ENCODE measurements at places on chromosomes 3 and 15. TPM values are rescaled to one million over a fixed set of nuclear protein-coding genes. Genes with fewer than 3 reads are reported as not detected.

Gene CHRNA3
- total RNA-seq, result not detected

Gene FEZF2
- total RNA-seq, result not detected

DNA sequence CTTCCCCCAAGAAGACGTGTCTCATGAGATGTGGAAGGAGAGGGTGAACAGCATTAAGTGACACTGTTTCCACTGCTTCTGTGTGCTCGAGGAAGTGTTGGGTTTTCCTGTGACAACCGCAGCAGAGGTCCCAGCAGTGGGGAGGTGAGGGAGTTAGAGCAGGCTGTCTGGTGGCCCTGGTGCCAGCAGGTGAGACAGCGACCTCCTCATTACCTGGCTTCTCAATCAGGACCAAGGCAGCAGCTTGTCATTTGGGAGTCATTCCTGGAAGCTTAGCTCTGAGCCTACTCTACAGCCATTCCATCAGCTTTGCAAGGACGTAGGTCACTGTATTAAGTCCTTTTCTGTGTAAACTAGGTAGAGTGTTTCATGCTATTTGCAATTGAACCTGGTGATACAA, 63.3 kb upstream of the RGMA start:
- H3K27ac ChIP-seq, result no peak overlapping the region
- peaks cover 19% of the 10 kb centered on the region for H3K4me1 ChIP-seq
- H3K36me3 ChIP-seq, result no peaks in the 10 kb centered on the region
- no peak overlapping the region for H3K4me3 ChIP-seq
- peak; percentile 60 for DNase-seq

Gene CIP2A
- 3.4 TPM for total RNA-seq

- H3K4me3 ChIP-seq, result no peak overlapping the region
- no peak for DNase-seq
- H3K36me3 ChIP-seq, result no peaks in the 10 kb centered on the region
- peaks cover 22% of the 10 kb centered on the region for H3K4me1 ChIP-seq
Observed at GRCh38 chr3:155742349-155742965, 2.4 kb downstream of the PLCH1 start.

Gene NSMCE3
- 18.2 TPM for total RNA-seq

DNA sequence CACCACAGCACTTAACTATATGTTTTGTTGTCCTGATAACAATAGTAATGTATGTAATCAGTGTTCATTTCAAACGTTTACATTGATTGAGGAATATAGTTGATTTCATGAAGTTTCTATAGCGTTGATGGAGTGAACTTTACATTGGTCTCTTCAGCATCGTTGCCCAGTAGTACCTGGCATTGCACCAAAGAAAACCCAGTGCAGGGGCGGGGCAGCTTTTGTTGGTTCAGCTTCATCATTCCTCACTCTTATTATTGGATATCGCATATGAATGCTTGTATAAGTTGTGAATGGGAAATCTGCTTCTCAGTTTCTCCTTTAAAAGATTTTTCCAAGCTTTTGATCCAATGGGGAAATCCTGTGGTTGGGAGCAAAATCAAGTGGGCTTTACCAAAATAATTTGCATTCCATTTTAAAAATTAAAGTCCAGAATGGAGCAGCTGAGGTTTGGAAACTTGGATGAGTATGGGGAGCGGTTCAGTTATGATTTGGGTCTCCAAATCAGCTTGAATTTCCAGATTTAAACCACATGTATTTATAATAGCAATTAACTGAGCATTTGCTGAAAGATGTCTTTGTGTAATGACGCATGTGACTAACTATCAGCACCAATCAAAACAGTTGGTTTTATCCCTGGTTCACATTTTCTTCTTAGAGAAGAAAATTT, 213.7 kb downstream of the ALCAM start:
- no peaks in the 10 kb centered on the region for H3K27me3 ChIP-seq
- H3K4me3 ChIP-seq, result no peak overlapping the region
- H3K27ac ChIP-seq, result no peak overlapping the region
- no peaks in the 10 kb centered on the region for H3K4me1 ChIP-seq

Gene THPO
- not detected for total RNA-seq

DNA sequence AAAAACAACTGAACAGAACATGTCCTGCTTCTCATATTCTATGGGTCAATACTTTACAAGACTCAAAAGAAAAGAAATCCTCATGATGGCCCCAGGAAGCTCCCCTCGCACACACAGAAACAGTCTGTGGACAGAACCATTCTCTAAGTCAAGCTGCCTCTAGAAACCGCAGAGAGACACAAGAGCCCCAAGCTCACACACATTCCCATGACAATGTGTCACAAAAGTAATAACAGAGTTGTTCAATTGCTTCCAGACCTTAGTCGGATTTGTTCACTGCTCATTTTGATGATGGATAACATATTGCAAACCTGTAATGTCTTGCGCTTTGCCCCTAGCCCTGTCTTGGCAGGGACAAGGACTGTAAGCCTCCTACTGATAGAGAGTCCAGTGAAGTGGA, 60.9 kb downstream of the UMPS start:
- DNase-seq, result no peak
- no peak overlapping the region for H3K27ac ChIP-seq
- H3K27me3 ChIP-seq, result no peaks in the 10 kb centered on the region
- H3K4me1 ChIP-seq, result no peaks in the 10 kb centered on the region

Gene DUOXA2
- total RNA-seq, result not detected

GRCh38 chr3:110783541-110783940, 288.1 kb upstream of the NECTIN3 start:
- DNase-seq, result no peak
- no peak overlapping the region for H3K27ac ChIP-seq
- H3K4me3 ChIP-seq, result no peak overlapping the region

DNA sequence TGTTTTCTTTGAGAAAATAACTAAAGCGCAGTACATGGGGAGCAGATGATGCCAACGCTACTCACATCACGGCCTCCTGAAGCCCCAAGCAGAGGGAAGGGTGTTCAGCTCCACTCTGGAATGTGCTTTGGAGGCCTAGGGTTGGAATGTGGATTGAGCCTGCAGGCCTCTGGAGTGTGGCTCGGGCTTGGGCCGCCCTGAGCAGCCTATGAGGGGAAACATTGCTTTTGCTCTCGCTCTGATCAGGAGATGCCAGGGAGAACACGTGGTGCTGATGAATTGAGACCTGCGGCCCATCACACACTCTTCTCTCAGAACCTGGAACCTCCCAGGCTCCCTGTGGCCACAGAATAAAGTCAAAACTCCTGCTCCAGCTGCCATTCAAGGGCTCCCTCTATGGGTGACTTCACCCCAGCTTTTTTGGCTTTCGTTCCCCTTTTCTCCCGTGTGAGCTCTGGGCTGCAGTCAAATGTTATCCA, 23.3 kb downstream of the CCDC13 start:
- peaks cover 24% of the 10 kb centered on the region for H3K4me1 ChIP-seq
- no peak overlapping the region for H3K4me3 ChIP-seq
- DNase-seq, result no peak
- no peaks in the 10 kb centered on the region for H3K27me3 ChIP-seq

GRCh38 chr3:59821274-59821673, 771.4 kb upstream of the CFAP20DC start:
- no peaks in the 10 kb centered on the region for H3K27me3 ChIP-seq
- no peaks in the 10 kb centered on the region for H3K4me1 ChIP-seq
- DNase-seq, result no peak
- no peaks in the 10 kb centered on the region for H3K36me3 ChIP-seq
- H3K4me3 ChIP-seq, result no peak overlapping the region
- H3K27ac ChIP-seq, result no peak overlapping the region

- DNase-seq, result no peak
- H3K27ac ChIP-seq, result no peak overlapping the region
- no peaks in the 10 kb centered on the region for H3K27me3 ChIP-seq
- no peaks in the 10 kb centered on the region for H3K4me1 ChIP-seq
Observed at GRCh38 chr3:113105093-113105449, 106.3 kb upstream of the BOC start.

GRCh38 chr15:100210338-100210737, 131.4 kb downstream of the ADAMTS17 start:
- no peak overlapping the region for H3K27ac ChIP-seq
- H3K27me3 ChIP-seq, result no peaks in the 10 kb centered on the region
- no peaks in the 10 kb centered on the region for H3K4me1 ChIP-seq
- H3K4me3 ChIP-seq, result no peak overlapping the region
- DNase-seq, result no peak

Gene UBL7
- 42.4 TPM for total RNA-seq

Gene MEX3B
- total RNA-seq, result 1.6 TPM

- no peak overlapping the region for H3K27ac ChIP-seq
- H3K4me1 ChIP-seq, result peaks cover 63% of the 10 kb centered on the region
- peaks cover 37% of the 10 kb centered on the region for H3K27me3 ChIP-seq
- no peak overlapping the region for H3K4me3 ChIP-seq
Observed at GRCh38 chr15:67836955-67837354, 2.9 kb downstream of the RNU6-1 start.

GRCh38 chr3:62416144-62416543, 42.8 kb upstream of the FEZF2 start:
- H3K4me3 ChIP-seq, result no peak overlapping the region
- no peak for DNase-seq
- no peak overlapping the region for H3K27ac ChIP-seq
- no peaks in the 10 kb centered on the region for H3K27me3 ChIP-seq

DNA sequence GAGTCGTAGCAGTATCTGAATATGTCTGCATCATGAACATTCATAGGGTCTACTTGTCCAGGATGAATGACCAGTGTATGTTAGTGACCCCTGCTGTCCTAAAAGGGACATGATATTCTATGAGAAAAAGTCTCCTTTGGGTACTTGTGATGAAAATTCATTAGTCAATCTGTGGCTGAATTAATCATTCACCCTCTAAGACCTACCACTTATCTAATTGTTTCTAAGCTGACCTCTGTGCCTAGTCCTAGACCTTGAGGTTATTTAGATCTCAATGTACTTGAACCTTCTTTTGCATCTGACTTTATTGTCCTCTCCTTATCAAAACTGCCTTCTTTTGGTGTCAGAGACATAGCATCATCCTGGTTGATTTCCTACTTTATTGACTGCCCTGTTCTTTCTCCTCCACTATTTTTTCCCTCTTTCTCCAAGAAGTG, 799.3 kb downstream of the DIPK2A start:
- H3K4me3 ChIP-seq, result no peak overlapping the region
- no peak for DNase-seq
- H3K36me3 ChIP-seq, result no peaks in the 10 kb centered on the region
- no peaks in the 10 kb centered on the region for H3K27me3 ChIP-seq
- no peak overlapping the region for H3K27ac ChIP-seq
- H3K4me1 ChIP-seq, result no peaks in the 10 kb centered on the region

DNA sequence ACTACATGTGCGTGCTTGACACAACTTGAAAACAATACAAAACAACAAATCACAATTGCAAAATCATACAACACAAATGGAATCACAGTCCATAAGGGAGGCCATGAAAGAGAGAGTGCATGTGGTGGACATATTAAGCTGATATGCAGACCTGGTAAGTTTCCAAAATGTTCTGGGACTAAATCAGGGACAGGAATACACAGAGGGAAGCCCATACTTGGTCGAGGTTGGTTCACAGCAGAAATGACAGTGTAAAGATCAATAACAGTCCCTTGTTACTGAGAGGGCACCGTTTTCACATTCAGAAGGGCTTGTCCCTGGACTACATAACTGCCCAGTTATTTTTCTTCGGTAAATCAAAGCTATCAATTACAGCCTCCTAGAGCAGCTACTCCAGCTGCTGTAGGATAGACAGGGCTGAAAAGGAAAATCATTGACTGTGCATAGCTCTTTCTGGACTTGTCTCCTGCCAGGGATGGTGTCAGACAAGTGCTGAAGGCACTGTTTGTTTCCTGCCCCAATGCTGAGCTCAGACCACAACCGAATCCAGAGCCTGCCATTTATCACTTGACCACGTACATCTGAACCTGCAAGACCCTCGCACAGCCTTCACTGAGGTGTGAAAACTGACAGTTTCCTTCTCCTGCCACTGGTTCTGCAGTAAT, 79.5 kb upstream of the KCNMB2 start:
- no peak overlapping the region for H3K27ac ChIP-seq
- no peak for DNase-seq
- no peaks in the 10 kb centered on the region for H3K4me1 ChIP-seq
- H3K36me3 ChIP-seq, result no peaks in the 10 kb centered on the region
- no peaks in the 10 kb centered on the region for H3K27me3 ChIP-seq
- H3K4me3 ChIP-seq, result no peak overlapping the region

DNA sequence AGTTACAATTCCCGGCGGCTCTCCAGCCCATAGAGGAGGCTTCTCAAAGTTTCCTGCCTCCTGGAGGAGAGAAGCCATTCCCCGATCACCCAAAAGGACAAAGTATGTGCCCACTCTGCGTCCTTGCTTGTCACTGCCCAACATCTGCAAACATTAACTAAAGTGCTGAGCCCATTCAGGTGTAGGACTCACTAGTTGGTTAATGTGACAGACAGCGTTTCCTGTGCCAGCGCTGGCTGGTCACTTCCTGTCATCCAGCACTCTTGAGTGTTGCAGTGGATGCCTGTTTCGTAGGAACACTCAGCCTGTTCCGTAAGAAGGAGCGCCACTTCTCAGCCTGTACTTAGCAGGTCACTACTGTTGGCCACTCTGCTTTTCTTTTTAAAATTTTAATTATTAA, 100.3 kb downstream of the APBA2 start:
- no peak overlapping the region for H3K4me3 ChIP-seq
- no peak overlapping the region for H3K27ac ChIP-seq
- no peaks in the 10 kb centered on the region for H3K36me3 ChIP-seq
- no peak for DNase-seq
- no peaks in the 10 kb centered on the region for H3K27me3 ChIP-seq

GRCh38 chr3:66393333-66394005, 107.4 kb downstream of the LRIG1 start:
- peak overlapping the region; percentile 45 for H3K27ac ChIP-seq
- peak overlapping the region; percentile 44 for H3K4me3 ChIP-seq
- peak; percentile 70 for DNase-seq
- H3K36me3 ChIP-seq, result peaks cover 32% of the 10 kb centered on the region

- H3K4me3 ChIP-seq, result no peak overlapping the region
- DNase-seq, result no peak
- H3K27me3 ChIP-seq, result no peaks in the 10 kb centered on the region
- H3K27ac ChIP-seq, result no peak overlapping the region
Observed at GRCh38 chr15:96716075-96716474, 385.6 kb downstream of the NR2F2 start.

Gene CCDC12
- 59.4 TPM for total RNA-seq

DNA sequence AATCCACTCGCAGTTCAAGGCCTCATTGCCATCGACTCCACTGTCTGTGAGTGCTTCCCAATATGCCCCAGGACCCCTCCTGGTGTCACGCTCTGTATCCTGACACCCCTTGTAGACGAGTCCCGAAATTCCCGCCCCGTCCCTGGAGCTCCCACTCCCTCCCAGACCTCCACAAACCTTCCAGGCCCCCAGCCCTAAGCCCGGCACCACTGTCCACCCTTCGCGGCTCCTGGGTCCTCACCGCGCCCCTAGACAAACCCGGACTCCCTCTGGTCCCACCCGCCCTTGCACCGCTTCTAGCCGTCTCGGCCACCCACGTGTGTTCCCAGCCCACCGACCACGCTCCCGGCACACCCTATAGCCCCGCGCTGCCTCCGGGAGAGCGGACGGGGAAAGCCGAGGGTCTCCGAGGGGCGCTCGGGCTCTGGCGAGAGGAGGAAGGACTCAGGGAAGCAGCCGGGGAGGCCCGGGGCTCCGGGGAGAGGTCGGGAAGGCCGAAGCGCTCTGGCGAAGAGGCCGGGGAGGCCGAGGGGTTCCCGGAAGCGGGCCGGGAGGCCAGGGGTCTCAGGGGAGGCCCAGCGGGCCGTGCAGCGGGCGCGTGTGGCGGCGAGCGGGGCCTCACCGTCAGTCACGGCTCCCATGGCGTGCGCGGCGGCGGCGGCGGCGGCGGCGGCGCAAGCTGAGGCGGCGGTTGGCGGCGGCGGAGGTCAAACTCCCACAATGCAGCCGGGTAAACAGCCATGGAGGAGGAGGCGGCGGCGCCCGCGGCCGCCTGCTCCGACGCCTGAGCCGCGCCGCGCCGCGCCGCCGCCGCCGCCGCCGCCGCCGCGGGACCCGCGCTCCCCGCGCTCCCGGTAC, at the start of the genes ATXN7 and THOC7:
ATXN7 (plus strand) TSS at position 718 of the 858 bp plus-strand sequence. CDS start 48,732 bp downstream, outside the sequence.
THOC7 (minus strand) TSS at position 656 of the 858 bp plus-strand sequence; CDS start at position 641, 15 bp downstream.
- H3K27me3 ChIP-seq, result no peaks in the 10 kb centered on the region
- H3K36me3 ChIP-seq, result no peaks in the 10 kb centered on the region
- peaks cover 40% of the 10 kb centered on the region for H3K4me1 ChIP-seq
- peak; percentile 80 for DNase-seq
- peak within 1 kb of the TSS; percentile 76 for H3K27ac ChIP-seq

Data from CD4-positive, alpha-beta memory T cell (primary cell).